ENCODE measurements at places on chromosomes 6 and 20. TPM values are rescaled to one million over a fixed set of nuclear protein-coding genes. Genes with fewer than 3 reads are reported as not detected.

KHDRBS2 gene
- polyA plus RNA-seq = not detected

SPINT4 gene
- polyA plus RNA-seq = not detected

DEFB132 gene
- not detected for polyA plus RNA-seq

CAPN11 gene
- 0.61 TPM for polyA plus RNA-seq

CST2 gene
- polyA plus RNA-seq = not detected
